ENCODE measurements at places on chromosomes 3 and 15.
A peak's percentile ranks its signal among the peaks of the same experiment; 100 is the strongest.

GRCh38 chr3:182046166-182046764 is 334.5 kb downstream of the SOX2 start:
- DNase-seq = no peak

GRCh38 chr3:99817047-99817436 is 620 bp upstream of the CMSS1 start:
- DNase-seq = no peak

- DNase-seq = no peak
These were observed 16.0 kb downstream of the SLC22A14 start for GRCh38 chr3:38297947-38298711.

DNA sequence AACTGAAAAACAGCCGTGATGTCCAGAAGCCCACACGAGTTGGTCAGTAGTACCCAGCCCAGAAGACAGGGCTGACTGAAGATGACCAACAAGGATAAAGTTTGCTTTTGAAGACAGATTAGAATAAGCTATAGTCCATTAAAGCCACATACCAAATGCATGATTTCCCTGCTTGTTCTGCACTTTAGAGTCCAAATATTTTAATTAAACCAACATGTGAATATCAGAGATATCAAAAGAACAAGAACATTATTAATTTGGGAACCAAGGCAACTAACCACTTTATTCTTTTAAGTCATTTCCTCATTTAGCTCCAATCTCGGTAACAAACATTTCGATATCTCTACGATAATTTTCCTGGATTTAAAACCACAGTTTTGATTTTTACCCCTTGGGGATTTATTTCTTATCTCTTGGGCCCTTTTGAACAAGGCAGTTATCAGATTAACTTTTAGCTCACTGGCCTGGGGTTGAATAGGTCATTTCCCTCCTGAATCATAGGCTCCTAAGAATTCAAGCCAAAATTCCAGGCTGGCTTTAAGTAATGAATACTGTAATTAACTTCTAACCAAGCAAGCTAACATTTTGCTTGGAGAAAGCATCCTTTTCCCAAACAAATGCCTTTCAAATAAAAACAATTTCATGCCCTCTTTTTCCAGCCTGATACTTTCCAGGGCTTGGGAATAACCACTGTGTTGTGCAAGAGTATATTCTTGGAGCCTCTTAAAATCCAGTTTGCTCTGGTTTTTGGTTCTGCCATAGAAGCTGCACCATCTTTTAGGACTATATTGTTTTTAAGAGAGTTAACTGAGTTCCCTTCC is 102.9 kb upstream of the NR2E3 start:
- no peak for DNase-seq

- DNase-seq = no peak
These were observed 5.8 kb downstream of the LNP1 start for GRCh38 chr3:100407164-100407563.

DNA sequence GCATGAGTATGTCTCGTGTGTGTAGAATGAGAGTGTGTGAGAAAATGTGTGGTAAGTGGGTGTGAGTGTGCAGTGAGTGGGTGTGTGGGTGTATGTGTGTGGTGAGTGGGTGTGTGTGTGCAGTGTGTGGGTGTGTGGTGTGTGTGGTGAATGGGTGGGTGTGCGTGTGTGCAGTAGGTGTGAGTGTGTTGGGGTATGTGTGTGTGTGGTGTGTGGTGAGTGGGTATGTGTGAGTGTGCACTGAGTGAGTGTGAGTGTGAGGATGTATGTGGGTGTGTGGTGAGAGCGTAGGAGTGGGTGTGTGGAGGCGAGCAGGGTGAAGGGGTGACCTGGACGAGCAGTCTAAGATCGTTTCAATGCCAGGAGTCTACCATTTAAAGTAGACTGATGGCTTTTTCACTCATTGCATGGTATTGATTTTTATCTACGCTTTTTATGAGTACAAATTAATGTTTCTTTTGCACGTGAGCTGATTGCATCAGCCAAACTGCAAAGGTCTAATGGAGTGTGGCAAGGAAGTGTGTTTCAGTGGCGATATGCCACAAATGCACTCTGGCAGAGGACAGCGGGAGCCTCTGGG is 1.6 kb upstream of the CPN2 start:
- no peak for DNase-seq

GRCh38 chr3:114863848-114864247 is 283.2 kb downstream of the ZBTB20 start:
- no peak for DNase-seq

DNA sequence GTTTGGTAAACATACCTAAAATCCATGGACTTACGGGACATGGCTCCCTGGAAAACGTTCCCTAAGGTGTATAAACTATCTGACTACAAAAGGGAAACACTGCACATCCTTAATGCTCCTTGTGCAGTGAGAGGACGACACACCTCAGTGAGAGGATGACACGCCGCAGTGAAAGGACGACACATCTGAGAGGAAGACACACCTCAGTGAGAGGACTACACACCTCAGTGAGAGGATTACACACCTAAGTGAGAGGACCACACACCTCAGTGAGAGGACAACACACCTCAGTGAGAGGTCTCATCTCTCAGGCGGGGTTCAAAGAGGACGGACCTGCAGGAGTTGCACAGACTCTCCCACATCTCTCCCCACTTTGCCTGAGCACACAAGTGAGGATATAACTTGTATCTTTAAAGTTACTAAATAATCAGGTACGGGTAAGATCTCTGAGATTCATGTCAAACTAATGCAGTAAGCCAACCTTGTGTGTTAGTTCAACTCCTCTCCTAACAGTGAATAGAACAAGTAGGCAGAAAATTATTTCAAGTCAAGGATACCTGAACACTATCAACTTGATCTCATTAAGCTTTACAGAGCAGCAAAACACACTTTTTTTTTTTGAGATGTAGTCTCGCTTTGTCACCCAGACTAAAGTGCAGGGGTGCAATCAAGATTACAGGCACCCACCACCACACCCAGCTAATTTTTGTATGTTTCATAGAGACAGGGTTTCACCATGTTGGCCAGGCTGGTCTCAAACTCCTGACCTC is 32.1 kb downstream of the HERC2 start:
- no peak for DNase-seq

DNA sequence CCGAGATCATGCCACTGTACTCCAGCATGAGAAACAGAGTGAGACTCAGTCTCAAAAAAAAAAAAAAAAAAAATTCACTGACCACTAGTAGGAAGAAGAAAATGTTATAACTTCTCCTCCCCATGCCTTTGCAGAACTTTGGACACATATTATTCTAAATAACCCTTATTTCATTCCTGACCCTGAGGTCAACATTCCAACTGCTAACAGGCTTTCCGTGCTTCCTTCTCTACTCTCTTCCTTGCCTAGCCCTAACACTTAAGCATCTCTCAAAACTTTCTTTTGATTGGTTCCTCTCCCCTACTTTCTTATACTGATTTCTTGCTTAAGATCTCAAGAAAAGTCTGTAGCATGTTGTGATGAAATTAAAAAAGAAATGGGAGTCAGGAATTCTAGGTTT is 146.8 kb downstream of the MEX3B start:
- no peak for DNase-seq

DNA sequence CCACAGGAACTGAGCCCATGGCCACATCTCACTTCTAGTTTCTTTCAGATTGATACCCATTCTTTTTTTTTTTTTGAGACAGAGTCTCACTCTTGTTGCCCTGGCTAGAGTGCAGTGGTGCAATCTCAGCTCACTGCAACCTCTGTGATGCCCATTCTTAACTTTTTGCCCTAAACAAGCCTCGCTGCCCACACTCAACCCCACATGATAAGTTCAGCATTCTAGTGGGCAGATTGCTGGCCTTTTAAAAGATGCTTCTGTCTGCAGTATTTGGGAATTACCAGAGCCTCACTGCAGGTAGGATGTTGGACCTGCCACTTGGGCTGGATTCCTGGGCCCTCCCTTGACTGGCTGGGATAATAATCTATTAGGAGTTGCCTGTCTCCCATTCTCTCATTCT is 51.0 kb downstream of the TRANK1 start:
- DNase-seq = no peak

- no peak for DNase-seq
These were observed 148.9 kb upstream of the THBS1 start for GRCh38 chr15:39432026-39432425.

DNA sequence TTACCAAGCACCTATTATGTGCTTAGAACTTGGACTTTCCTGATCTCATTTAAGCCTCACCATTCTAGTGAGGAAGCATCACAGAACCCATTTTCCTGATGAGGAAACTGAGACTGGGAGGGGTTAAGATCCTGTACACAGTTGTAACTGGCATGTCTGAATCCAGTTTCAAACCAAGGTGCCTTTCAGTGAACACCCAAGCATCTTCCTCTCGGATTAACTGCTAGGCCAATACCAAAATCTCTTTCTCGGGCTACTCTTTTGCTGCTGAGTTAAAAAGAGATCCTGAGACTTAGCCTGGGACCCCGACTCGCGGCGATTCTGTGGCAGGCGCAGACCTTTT is 578 bp upstream of the CEMIP start:
- DNase-seq = no peak

DNA sequence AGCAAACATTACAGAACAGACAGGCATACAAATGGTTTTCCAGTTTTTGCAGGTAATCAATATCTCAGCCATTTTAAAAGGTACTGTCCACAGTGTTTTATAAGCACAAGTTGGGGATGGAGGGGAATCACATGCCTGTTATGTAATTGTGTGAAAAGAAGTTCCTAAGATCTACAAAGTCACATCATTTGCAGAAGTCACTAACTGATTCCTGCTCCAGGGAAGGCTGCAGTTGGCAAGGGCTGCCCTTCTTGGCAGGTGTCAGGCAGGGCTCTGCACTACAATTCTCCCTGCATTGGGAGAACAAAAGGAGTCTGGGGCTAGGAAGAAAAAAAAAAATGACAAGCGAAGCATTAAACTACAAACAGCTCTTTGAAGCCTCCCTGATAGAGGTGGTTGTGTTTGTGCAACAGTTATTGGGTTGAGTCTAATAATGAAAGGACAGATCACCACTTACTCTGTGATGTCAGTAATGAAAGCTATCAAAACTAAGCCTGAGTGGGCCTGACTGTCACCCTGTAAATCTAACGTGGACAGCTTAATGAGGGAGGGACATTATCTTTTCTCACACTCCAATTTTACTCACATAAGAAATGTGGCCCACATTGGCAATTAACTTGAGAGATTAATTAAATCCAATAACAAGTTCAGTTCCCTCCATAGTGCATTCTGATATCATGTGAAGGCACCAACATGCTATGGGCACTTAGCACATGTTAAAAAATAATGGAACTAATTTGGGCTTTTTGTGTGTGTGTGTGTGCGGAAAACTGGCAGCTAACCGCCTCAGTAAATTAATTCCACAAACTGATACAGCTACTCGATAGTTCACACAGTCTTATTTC is 242.9 kb downstream of the FHIT start:
- DNase-seq = no peak

DNA sequence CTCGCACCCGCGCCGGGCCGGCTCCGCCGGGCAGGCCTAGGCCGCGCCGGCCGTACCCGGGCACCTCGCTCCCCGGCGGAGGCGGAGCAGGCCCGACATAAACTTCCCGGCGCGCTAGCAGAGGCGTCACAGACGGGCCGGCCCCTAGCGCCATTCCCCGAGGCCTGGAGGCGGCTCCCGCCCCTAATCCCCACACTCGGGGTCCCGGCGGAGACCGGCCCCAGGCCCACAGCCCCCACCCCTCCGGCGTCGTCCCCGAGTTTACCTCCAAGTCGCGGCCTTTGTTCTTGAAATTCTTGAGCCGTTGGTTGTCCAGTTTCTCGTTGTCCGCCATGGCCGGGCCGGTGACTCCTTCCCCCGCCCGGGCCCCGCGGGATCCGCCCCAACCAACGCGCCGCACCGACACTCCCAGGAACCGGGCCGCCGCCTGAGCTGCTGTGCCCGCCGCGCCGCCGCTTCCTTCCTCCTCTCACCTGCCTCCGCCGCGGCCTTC is 376 bp downstream of the KPNA4 start:
- DNase-seq = no peak

GRCh38 chr3:38139652-38140051 is 1.2 kb downstream of the MYD88 start:
- DNase-seq = no peak

- no peak for DNase-seq
These were observed 108.5 kb downstream of the APBA2 start for GRCh38 chr15:28994142-28994830.

GRCh38 chr3:160851629-160852210 is 95.7 kb downstream of the PPM1L start:
- no peak for DNase-seq

DNA sequence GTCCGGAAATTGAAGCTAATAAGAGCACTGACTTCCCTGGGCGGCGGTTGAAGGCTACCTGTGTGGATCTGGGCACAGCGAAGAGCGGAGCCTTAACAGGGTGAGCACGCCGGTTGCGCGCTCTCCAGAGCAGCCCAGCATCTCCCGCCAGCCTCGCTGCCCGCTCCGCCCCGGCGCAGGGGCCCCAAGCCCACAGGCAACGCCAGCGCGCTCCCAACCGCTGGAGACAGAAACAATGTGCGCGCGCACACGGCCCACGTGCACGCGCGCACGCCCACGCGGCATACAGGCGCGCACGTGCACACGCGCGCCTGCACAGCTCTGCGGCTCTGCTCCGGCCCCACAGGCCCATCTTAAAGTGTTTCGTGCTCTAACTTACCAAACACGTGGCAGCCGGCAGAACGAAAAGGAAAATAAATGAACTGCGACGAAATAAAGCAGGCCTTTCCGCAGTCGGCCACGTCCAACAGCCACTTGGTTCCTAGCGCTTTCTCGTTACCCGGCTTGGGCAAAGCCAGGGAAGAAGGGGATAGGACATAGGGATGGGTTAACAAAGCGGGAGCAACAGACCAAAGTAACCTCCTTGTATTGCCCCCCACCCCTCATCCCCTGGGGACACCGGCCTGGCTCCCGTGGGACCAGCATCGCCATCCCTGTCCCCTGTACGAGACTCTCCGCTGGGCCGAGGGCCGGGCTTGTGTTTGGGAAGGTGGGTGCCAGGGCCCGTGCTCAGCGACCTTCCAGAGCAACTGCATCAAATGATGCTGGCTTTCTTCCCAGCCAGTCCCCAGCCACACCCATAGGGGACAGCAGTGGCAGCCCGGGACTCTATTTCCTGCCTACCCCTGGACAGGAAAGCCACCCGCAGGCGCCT is 203.7 kb downstream of the ABHD5 start:
- peak; percentile 48 for DNase-seq

DNA sequence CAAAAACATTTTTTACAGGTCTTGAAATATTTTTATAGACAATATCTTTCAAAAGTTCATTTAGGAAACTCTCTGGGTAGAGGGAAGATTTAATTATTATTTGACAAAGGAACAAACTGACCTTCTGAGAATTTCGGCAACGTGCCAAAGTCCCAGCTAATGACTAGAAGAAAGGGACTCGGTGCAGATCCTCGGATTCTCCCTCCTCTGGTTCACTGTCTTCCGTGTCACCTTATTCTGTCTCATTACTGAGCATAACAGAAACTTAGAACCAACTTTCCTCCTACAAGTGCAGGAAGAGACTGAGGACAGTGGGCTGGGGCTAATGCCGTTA is 339.1 kb downstream of the MECOM start:
- no peak for DNase-seq
